ENCODE measurements at places on chromosomes 5 and 9.

GRCh38 chr5:179478624-179479023 is 71.7 kb upstream of the RUFY1 start:
- no peak for DNase-seq

- no peak for DNase-seq
Measured at GRCh38 chr9:7237473-7238246, 479.9 kb downstream of the KDM4C start.

DNA sequence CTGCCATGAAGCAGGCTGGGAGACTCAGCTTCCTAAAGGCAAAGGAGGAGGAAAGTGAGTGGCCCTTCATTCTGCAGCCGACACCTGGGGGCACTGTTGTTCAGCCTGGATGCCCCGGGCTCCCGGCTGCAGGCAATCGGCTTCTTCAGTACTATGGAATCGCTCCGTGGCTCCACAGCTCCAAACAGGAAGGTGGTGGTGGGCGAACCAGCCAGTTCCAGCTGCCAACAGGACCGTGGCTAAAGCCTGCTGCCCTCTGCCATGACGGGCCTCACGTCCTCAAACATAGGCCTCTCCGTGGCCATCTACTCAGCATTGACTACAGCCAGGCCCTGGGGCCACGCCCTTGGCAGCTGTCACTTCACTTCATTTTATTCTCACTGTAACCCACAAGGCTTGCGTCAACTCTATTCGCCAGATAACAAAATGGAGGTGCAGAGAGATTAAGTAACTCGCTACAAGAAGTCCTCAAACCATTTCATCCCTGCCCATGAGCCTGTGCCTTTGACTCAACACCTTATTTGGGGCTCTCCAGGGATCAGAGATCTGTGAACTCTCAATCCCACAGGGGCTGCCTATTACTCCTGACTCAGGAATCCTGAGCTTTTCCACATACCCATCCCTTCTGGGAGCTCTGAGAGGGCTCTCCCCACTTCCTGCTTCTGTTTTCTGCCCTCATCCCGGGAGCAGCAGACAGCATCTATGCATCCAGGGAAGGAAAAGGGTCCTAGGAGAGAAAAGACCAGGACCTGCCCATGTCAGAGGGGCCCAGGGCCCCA is 38.0 kb downstream of the PAX5 start:
- DNase-seq: no peak

DNA sequence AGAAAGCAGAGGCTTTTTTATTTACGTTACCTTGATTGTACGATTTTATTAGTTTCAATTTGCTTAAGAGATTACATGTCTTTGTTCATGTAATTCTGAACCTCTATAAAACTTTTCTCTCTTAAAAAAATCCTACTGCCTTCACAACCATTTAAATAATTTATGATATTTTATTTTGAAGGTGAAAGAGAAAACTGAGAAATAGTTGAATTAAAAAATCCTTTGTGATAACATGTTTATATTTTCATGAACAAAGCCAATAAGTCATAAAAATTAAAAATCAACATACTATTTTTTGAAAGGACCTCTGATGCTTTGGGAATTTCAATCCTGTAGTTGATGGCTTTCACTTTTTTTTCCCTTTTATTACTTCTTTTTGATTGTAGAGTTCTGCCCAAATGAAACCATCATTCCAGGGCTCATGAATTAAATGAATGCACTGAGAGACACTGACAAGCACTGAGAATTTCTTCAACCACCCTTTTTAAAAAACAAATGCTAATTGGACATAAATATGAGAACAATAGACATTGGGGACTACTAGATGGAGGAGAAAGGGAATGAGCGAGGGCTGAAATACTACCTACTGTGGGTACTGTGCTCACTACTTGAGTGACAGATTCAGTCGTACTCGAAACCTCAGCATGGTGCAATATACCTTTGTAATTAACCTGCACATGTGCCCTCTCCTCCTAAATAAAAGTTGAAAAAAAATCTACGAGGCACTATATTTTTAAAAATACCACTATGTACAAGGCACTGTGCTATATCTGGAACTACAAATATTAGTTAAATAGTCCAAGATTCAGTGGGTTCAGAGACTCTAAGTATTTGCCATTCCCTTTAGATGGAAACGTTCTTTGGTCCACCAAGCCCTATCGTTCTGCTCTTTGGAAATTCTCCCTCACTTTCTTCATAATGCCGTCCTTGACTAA is 5.9 kb downstream of the CDKN2A start:
- no peak for DNase-seq

DNA sequence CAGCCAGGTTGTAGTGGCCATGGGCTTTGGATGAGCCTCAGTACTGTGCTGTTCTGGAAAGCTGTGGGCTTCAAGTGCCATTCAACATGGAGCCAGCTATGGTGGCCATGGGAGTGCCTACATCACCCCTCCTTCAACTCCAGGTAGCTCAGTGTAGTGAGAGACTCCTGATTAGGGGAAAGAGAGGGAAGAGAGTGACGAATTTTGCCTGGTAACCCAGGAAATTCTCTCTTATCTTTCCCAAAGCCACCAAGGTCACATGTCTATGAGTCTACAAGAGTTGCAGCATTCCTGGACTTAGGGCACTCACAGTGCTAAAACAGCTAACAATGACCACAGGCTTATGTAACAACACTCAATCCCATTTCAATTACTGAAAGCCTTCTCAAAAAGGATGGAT is 81.7 kb upstream of the SPTLC1 start:
- DNase-seq: no peak
